ENCODE measurements at places on chromosomes 5 and 9.

GRCh38 chr5:83780699-83781350, 60.2 kb upstream of the HAPLN1 start:
- DNase-seq = no peak
- no peaks in the 10 kb centered on the region for H3K4me1 ChIP-seq
- H3K27ac ChIP-seq = no peak overlapping the region
- H3K4me3 ChIP-seq = no peak overlapping the region
- no peaks in the 10 kb centered on the region for H3K36me3 ChIP-seq

DNA sequence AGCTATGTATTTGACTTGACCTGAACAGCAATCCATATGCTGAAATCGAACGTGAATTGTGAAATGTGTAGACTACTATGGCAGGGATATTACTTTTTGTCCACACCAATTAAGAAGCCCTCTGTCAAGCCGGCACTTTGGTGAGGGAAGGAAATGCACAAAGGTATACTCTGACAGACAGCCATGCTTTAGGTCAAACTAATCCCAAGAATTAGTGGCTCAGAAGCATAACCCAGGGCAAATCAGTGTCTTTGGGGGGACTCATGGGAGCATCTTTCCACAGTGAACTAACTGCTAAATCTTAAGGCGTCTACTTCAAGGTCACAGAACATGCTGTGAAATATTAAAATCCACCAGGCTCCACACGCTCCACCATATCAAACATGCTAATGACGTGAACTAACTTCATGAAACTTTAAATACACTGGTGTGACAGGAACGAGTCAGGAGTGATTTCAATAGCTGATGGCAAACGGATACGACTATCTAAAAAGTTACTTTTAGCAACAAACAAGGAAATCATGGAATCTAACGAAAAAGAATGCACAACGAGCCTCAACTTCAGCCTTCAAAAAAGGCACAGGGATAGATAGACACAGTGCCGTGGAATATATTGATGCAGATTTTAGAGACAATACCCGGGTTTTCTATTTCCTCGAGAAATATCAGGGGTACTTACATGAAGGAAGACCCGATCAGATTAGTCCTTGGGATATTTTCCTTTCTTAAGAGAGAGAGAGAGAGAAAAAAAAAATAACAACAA, 527 bp downstream of the MEF2C start:
- peaks cover 23% of the 10 kb centered on the region for H3K4me1 ChIP-seq
- DNase-seq = no peak
- peaks cover 36% of the 10 kb centered on the region for H3K27me3 ChIP-seq

DNA sequence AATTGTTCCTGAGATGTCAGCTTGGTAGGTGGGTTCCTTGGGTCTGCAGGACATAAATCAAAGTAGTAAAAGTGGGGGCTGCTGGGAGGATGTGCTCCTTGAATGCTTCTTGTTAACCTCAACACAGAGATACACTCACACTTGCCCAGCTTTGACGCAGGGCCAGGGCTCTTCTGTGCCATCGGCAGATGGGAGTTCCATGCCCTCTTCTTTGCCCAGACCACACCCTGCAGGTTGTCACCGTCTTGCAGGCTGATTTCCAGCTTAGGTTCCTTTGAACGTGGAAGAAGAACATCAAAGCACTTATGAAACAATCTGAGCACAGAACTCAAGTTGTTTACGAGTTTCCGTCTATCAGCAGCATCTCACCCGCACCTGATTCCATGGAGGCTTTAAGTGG, 11.0 kb downstream of the DBH start:
- H3K36me3 ChIP-seq = no peaks in the 10 kb centered on the region
- H3K4me3 ChIP-seq = no peak overlapping the region
- peaks cover 25% of the 10 kb centered on the region for H3K27me3 ChIP-seq
- H3K27ac ChIP-seq = no peak overlapping the region
- no peaks in the 10 kb centered on the region for H3K4me1 ChIP-seq

DNA sequence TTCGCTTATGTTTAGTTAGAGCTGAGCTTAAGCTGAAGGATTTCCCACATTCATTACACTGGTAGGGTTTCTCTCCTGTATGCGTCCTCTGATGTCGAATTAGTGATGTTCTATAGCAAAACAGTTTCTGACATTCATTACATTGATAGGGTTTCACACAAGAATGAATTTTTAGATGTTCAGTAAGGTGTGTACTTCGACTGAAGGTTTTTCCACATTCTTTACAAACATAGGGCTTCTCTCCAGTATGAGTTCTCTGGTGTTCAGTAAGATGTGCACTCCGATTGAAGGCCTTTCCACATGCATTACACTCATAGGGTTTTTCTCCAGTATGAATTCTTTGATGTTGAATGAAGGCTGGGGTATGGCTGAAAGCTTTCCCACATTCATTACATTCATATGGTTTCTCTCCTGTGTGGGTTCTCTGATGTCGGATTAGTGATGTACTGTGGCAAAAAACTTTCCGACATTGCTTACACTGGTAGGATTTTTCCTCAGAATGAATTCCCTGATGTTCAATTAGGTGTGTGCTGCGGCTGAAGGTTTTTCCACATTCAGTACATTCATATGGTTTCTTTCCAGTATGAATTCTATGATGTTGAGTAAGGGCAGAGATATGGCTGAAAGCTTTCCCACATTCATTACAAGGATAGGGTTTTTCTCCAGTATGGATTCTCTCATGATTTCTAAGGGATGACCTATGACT, 14.6 kb downstream of the ZNF883 start:
- H3K4me1 ChIP-seq = no peaks in the 10 kb centered on the region
- no peak for DNase-seq
- H3K27ac ChIP-seq = no peak overlapping the region
- H3K27me3 ChIP-seq = no peaks in the 10 kb centered on the region
- H3K4me3 ChIP-seq = no peak overlapping the region

- H3K27ac ChIP-seq = no peak overlapping the region
- H3K4me3 ChIP-seq = peak overlapping the region; percentile 81
- H3K4me1 ChIP-seq = peaks cover 58% of the 10 kb centered on the region
- DNase-seq = peak; percentile 49
These were observed 962 bp upstream of the NR6A1 start for GRCh38 chr9:124771867-124772679.

GRCh38 chr5:123344816-123345426, 78.3 kb downstream of the CEP120 start:
- DNase-seq = no peak
- no peaks in the 10 kb centered on the region for H3K27me3 ChIP-seq
- H3K27ac ChIP-seq = no peak overlapping the region
- no peak overlapping the region for H3K4me3 ChIP-seq

- peaks cover 52% of the 10 kb centered on the region for H3K4me1 ChIP-seq
- peak overlapping the region; percentile 99 for H3K27ac ChIP-seq
- peaks cover 31% of the 10 kb centered on the region for H3K36me3 ChIP-seq
- peak; percentile 93 for DNase-seq
These were observed 2.0 kb downstream of the ST8SIA4 start for GRCh38 chr5:100900796-100901781.

- DNase-seq = no peak
- no peaks in the 10 kb centered on the region for H3K27me3 ChIP-seq
- no peaks in the 10 kb centered on the region for H3K4me1 ChIP-seq
- H3K36me3 ChIP-seq = no peaks in the 10 kb centered on the region
- no peak overlapping the region for H3K4me3 ChIP-seq
These were observed 159.8 kb upstream of the GDNF start for GRCh38 chr5:37999593-37999992.

DNA sequence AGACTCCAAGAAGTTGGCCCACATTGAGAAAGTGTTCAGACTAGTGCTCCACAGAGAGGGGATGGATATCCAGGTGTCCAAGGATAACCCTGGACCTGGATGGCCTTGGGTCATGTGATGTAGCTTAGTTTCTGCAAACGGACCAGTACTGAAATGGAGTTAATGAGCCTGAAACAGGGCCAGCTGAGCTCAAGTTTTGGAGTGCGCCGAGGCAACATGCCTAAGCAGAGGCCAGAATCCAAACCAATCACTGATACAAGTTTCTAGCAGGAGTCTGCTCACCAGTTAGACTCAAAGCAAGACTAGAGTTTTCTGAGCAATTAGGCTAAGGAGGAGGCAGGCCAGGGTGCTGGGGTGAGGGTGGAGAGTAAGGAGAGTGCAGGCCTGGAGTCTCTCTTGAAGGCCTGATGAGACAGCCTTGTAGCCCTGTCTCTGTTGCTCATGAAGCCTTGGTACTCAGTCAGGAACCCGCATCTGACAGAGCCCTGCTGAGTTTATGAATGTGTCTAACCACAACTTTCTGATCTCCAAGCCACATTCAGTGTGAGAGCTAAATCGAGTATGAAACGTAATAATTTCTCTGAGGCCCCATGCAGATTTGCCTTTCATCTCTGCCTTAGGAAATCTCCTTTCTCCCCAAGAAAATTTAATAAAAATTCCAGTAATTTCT, 68.9 kb upstream of the EQTN start:
- H3K36me3 ChIP-seq = no peaks in the 10 kb centered on the region
- H3K27me3 ChIP-seq = peaks cover 16% of the 10 kb centered on the region
- peak overlapping the region; percentile 80 for H3K27ac ChIP-seq
- peaks cover 43% of the 10 kb centered on the region for H3K4me1 ChIP-seq
- peak overlapping the region; percentile 22 for H3K4me3 ChIP-seq

DNA sequence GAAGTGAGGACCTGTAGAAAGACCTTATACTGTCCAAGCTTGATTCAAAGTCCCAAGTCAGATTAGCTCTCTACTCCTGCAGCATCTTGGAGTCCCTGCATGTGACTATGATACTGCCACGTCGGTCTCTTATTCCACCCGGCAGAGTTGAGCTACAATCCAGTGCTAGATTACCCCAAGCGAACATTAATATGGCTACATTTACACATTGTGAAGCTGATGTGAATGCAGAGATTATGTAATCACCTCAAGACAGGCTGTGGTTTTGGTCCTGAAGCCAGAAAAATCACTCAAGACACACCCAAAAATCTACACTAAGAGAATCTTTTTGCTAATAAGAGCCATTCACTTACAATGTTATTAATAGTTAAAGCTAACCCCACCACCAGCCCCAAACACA, 116.7 kb downstream of the GNA14 start:
- no peak for DNase-seq
- no peaks in the 10 kb centered on the region for H3K36me3 ChIP-seq
- H3K27me3 ChIP-seq = peaks cover 3% of the 10 kb centered on the region
- no peak overlapping the region for H3K4me3 ChIP-seq
- no peak overlapping the region for H3K27ac ChIP-seq

GRCh38 chr5:14265570-14265969, 122.4 kb downstream of the TRIO start:
- no peak overlapping the region for H3K27ac ChIP-seq
- H3K4me3 ChIP-seq = no peak overlapping the region
- peaks cover 31% of the 10 kb centered on the region for H3K27me3 ChIP-seq
- H3K4me1 ChIP-seq = peaks cover 6% of the 10 kb centered on the region
- H3K36me3 ChIP-seq = no peaks in the 10 kb centered on the region
- DNase-seq = no peak

- DNase-seq = no peak
- H3K27ac ChIP-seq = no peak overlapping the region
- H3K4me3 ChIP-seq = no peak overlapping the region
- H3K4me1 ChIP-seq = peaks cover 10% of the 10 kb centered on the region
- peaks cover 4% of the 10 kb centered on the region for H3K36me3 ChIP-seq
These were observed 18.6 kb downstream of the CTNNAL1 start for GRCh38 chr9:108994695-108995094.

- peaks cover 5% of the 10 kb centered on the region for H3K36me3 ChIP-seq
- H3K4me1 ChIP-seq = peaks cover 10% of the 10 kb centered on the region
- peaks cover 16% of the 10 kb centered on the region for H3K27me3 ChIP-seq
- H3K27ac ChIP-seq = no peak overlapping the region
- no peak overlapping the region for H3K4me3 ChIP-seq
These were observed 3.3 kb upstream of the PAIP1 start for GRCh38 chr5:43560128-43560527.

DNA sequence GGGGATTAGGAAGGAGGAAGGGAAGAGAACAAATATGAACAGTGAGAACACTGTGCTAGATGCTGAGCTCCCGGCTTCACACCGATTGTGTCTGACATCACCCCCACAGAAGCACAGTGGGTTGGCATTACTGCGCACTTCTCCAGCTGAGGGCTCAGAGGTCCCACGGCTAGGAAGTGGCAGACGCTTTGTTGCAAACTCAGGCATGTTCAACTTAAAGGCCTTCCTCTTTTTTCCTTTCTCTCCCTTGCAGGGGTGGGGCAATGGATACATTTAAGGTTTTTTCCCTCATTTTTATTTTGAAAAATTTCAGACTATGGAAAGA, 15.5 kb upstream of the SHB start:
- H3K27me3 ChIP-seq = peaks cover 36% of the 10 kb centered on the region
- no peaks in the 10 kb centered on the region for H3K4me1 ChIP-seq
- H3K36me3 ChIP-seq = no peaks in the 10 kb centered on the region

- no peak overlapping the region for H3K4me3 ChIP-seq
- no peak overlapping the region for H3K27ac ChIP-seq
- H3K4me1 ChIP-seq = no peaks in the 10 kb centered on the region
- DNase-seq = no peak
- no peaks in the 10 kb centered on the region for H3K36me3 ChIP-seq
These were observed 36.5 kb upstream of the NUDT12 start for GRCh38 chr5:103598997-103599566.

GRCh38 chr9:124012368-124013301, 1.1 kb downstream of the LHX2 start:
- H3K36me3 ChIP-seq = peaks cover 12% of the 10 kb centered on the region
- H3K27ac ChIP-seq = peak overlapping the region; percentile 67
- H3K4me3 ChIP-seq = no peak overlapping the region
- peaks cover 100% of the 10 kb centered on the region for H3K27me3 ChIP-seq
- DNase-seq = no peak
- H3K4me1 ChIP-seq = peaks cover 25% of the 10 kb centered on the region

DNA sequence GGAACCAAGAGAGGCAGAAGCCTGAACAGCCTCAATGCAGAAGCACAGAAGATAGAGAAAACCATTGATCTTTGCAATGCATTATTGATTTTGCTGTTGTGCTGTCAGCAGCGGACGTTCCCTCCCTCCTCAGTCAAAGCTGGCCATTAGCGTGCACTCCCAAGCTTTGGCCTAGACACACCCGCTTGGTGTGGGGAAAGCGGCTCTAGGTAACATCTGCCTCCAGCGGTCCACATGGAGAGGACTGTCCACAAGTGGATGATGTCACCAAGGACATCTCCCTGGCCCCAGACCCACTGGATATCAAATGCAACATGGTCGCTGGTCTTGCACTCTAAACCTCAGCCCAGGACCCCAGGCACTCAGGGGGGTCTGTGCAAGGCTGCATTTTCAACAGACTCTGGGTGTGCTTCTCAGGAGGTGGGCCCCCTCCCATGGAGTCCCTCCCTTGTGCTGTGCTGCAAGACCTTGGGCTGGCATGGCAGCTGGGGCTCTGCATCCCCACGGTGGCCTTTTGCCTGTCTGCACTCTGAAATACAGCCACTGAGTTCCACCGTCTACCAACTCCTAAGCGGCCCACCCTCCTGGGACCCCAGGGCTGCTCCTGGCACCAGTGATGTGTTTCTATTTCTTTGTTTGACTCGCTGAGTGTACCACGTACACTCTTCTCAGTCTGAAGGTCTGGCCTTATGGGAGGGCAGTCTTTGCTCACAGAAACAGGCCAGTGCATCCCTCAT, 1.9 kb downstream of the SEMA4D start:
- H3K4me1 ChIP-seq = peaks cover 90% of the 10 kb centered on the region
- DNase-seq = no peak
- H3K27ac ChIP-seq = peak overlapping the region; percentile 90
- H3K27me3 ChIP-seq = no peaks in the 10 kb centered on the region
- H3K36me3 ChIP-seq = peaks cover 48% of the 10 kb centered on the region
- H3K4me3 ChIP-seq = peak overlapping the region; percentile 98

Measured in activated naive CD4-positive, alpha-beta T cell treated with anti-CD3 and anti-CD28 coated beads, Interleukin-2, amount 10 ng/mL, durations not matched to agents 7 days and 5 days (primary cell).